ENCODE measurements at places on chromosomes 2 and 18.

GRCh38 chr2:127047716-127048617, 59.0 kb downstream of the BIN1 start:
- no peak for DNase-seq

DNA sequence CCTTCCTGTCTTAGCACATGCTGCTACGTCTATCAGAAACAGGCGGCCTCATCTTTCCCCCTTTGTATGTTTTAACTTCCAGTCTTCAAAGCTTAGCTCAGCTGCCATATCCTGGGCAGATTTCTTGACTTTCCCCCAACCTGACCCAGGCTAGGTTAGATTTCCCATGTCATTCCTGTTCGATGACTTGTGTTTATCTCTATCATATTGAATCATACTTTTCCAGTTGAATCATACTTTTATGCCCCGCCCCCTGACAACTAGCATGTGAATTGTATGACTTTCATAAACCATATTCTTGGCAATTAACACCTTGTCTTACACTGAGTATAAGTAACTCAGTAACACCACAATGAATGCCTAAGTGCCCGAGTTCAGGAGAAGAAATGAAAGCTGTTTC, 128.3 kb downstream of the CYRIA start:
- DNase-seq, result no peak

DNA sequence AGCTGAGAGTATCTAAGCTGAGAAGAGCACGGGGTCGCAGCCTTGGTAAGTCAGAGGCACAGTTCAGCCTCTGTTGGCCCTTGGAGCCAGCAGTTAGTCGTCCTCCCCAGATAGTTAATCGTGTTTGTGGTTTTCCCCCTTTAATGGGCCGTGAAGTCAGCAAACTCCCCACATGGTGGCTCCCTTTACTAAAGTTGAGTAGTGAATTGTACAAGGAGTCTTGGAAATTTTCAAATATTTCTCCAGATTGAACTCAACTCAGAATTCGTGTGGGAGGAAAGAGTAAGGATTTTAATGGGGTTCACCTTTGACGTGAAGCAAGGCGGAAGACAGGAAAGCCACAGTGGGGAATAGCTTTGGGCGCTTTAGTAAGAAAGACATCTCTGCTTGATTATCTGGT, 2.4 kb upstream of the ADCYAP1 start:
- DNase-seq, result no peak

- no peak for DNase-seq
Measured at GRCh38 chr18:22348521-22349316, 69.0 kb downstream of the CTAGE1 start.

GRCh38 chr2:167196461-167197252, 308.4 kb downstream of the XIRP2 start:
- DNase-seq, result peak; percentile 27

DNA sequence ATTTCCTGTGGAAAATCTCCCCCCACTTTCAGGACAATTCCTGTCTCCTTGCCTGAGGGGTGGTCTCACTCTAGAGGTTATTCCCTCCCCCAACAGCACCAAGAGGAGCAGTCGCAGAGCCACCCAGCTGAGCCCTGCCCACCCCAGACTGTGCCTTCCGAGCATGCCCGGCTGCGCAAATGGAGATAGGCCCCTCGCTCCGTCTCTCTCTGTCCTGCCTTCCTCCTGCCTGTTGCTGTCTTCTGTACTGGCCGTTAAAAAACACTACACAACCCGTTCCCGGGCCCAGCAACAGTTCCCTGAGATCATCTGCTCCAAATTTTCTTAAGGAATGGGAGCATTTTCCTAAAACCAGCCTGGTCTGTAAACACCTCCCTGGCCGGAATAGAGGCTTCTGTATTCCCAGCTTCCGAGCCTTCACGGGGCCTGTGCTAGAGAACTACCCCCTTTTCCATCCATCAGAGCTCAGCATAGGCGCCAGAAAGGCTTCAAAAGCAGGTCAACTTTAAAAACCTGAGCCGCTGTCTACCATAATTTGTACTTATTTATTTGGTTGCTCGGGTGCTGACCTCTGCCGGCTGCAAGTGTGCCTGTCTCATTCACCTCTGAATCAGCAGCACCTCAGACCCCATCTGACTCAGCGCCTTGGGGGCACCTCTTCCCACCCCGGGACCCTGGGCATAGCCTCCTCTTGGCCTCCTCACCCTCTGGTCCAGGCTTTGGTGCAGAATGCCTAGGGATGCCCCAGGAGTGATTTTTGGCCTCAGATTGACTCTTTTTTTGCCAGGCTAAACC, 159.4 kb downstream of the PXDN start:
- no peak for DNase-seq

DNA sequence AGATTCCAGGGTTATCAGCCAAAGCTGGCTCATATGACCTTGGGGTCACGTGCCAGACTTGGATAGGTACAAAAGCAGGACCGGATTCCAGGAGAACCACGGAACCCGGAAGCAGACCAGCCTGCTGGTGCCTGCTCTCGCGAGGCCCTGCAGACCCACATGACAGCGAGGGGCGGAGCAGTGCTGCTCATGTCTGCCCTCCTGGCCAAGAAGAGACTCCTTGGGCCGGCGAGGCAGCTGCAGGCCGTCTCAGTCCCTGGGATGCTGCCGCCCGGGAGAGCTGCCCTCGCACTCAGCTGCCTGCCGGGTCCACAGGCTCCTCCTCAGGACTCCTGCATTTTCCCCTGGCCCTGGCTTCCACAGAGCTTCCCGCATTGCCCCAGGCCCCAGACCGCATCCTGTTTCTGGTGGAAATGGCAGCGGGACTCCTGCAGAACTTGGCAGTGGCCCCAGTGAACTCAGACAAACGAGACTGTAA, 739.5 kb downstream of the SOCS6 start:
- DNase-seq, result no peak

GRCh38 chr2:79862756-79863155, 349.9 kb downstream of the CTNNA2 start:
- DNase-seq, result no peak

GRCh38 chr2:115609978-115610377, 1167.5 kb downstream of the DPP10 start:
- no peak for DNase-seq

DNA sequence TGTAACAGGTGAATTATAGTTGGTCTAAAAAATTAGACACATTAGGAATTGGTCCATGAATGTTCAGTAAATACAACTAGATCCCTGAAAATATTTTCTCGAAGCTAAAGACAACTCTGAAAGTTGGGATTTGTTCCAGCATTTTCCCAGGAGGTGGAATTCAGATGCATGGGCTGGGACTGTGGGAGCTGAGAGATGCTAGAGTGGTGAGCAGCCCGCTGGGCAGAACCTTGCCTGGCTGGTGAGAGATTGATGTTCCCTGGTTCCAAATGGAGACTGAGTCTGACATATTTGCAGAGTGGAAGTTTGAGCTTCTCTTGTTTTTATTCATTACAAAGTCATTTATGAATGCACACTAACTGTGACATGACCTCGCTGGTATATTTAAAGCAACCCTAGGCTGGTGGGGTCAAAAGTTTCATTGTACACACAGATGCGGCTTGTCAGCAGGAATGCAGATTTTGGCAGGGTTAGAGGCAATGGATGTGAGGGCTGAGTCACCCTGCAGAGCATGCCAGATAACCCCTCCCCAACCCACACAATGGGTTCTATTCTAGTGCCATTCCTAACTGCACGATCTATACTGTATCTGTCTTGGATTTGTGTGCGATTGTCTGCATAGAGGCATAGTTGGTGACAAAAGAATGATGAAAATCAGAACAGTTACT, 23.5 kb upstream of the TMEM178A start:
- peak; percentile 57 for DNase-seq

DNA sequence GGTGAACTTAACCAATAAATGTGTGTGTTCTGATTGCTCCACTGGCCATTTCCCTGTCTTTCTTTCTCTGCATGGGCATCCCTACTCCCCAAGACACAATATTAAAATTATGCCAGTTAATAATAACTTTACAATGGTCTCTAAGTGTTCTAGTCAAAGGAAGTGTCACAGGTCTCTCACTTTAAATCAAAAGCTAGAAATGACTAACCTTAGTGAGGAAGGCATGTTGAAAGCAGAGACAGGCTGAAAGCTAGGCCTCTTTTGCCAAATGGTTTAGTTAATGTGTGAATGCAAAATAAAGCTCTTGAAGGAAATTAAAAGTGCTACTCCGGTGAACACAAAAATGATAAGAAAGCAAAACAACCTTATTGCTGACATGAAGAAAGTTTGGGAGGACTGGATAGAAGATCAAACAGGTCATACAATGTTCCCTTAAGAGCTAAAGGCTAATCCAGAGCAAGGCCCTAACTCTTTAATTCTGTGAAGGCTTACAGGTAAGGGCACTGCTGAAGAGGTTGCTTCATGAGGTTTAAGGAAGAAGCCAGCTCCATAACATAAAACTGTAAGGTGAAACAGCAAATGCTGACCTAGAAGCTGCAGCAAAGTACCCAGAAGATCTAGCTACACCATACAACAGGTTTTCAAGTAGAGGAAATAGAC, 44.0 kb upstream of the ARHGAP15 start:
- DNase-seq, result no peak

- no peak for DNase-seq
Measured at GRCh38 chr2:62641410-62641843, 64.1 kb upstream of the EHBP1 start.

All from AG04450 (cell line).